Occipital lobe (tissue), 3 donors: ENCODE measurements at places on chromosomes 2 and 18. TPM values are rescaled to one million over a fixed set of nuclear protein-coding genes. Genes with fewer than 3 reads are reported as not detected.

DNA sequence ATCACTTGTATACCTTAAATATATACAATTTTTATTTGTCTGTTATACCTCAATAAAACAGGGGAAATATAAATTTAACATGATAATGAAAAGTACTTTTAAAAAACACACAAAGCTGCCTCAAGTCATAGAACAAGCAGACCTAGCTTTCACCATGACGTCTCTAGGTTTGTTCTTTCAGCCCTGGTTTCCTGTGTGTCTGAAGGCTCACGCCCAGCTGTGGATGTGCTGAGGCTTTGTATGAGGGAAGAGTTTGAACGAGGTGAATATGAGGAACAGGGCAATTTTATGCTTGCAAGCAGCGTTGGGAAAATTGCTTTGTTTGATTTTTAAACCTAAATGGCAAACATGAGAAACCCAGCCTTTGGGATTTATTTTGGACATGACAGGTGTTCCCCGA lies 15.3 kb downstream of the SH3RF3 start:
- DNase-seq: no peak

Gene ACTG2
- total RNA-seq: 0.62 TPM

Gene ICOS
- not detected for total RNA-seq

GRCh38 chr2:178219247-178219646 lies 24.9 kb downstream of the OSBPL6 start:
- DNase-seq: no peak

DNA sequence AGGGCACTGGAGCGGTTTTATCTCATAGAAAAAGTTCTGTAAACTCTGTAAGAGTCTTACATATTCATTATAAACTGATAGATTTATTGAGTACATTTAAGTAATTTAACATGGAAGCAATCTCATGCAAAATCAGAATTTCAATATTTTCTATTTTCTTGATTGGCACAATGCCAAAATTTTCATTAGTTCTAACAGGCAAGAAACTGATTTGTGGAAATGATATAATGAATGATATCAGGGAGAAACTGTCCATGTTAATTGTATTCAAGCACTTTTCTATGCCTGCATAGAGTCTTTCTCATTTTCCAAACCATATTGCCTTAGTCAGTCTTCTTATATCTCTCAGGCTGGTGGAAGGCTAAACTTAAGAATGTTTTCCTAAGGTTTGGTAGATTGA lies 23.0 kb upstream of the SPAG16 start:
- DNase-seq: no peak

DNA sequence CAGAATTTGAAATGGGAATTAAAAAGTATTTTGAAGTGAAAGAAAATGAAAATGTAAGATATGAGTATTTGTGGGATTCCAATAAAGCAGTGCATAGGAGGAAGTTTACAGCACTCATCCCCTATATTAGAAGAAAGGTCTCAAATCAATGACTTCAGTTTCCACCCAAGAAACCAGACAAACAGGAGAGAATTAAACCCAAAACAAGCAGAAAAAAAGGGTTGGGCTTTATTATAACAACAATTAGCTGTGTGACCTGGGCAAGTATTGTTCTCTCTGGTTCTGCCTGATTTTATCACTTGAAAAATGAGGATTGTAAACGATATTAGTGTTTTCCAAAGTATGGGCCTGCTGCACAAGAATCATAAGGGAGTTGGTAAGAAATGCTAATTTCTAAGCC lies 18.3 kb upstream of the LYPD6 start:
- DNase-seq: no peak

- no peak for DNase-seq
Observed at GRCh38 chr18:73059280-73059679, 191.5 kb upstream of the NETO1 start.

Gene ANKRD36C
- total RNA-seq: 347 TPM

DNA sequence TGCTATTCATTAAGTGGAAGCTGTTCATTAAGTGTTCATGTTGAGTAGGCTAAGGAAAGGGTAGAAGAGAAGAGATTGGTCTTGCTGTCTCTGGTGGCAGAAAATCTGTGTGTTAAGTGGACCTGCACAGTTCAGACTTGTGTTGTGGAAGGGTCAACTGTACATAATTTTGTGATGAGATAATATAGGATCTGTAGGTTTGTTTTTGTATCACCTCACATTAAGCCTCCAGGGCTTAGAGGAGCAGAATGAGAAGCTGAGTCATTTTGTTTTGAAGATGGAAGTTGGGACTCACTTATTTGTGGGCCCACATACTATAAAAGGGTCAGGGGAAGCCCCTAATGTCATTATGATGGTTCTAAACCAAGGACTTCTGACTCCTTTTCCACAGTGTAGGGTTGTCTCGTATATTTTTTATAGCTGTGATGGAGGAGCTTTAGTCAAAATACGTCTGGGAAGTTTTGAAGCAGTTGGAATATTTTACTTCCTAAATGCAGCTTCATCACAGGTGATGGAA lies 18.2 kb downstream of the PMS1 start:
- DNase-seq: no peak

Gene IMMT
- 42.3 TPM for total RNA-seq

DNA sequence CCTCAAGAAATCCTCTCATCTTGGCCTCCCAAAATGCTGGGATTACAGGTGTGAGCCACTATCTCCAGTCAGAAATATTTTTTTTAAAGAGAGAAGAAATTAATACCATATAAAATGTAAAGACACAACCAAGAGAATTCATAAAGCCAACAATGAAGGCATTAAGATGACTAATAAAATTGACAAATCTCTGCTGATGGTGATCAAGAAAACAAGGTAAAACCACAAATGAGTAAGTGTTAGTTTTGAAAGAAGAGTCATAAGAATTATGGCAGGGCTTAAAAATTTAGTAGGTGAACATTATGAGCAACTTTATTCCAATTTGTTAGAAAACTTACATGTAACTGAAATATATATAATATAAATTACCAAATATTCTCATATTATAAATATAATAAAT lies 752.8 kb upstream of the CELF4 start:
- no peak for DNase-seq

- DNase-seq: no peak
Observed at GRCh38 chr18:45379903-45380302, 235.4 kb upstream of the SLC14A2 start.

DNA sequence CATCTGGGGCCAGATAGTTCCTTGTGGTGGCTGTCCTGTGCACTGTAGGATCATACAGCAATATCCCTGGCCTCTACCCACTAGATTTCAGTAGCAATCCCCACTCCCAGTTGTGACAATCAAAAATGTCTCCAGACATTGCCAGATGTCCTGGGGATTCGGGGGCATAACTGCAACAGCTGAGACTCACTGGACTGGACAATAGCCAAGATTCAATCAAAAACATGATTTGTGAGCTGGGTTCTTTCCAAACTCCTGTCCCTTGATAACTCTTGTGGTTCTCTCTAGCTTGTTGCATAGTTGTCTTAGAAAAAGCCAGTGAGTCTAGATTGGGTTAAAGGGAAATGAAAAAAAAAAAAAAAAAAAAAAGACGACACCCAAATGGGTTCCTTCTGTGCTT lies 293.4 kb downstream of the CELF4 start:
- DNase-seq: no peak

DNA sequence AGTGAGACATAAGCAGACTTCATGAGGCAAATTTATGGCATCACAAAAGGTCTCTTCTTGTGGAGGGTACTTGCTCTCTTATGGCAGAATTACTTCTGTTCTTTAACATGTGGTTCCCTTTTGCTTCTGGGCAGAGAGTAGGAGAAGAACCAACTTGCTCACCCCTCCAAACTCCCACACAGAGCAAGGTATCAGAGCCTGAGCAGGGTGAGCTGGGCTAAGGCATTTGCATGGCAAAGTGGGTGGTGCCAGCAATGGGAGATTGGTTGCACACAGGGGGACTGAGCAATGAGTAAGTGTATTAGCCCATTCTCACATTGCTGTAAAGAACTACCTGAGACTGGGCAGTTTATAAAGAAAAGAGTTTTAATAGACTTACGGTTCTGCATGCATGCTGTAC lies 64.2 kb upstream of the ITGB6 start:
- no peak for DNase-seq

Gene RAD51AP2
- 0.47 TPM for total RNA-seq

GRCh38 chr2:106207246-106207645 lies 13.1 kb upstream of the UXS1 start:
- no peak for DNase-seq

GRCh38 chr18:50879302-50880118 lies 592 bp downstream of the ME2 start:
- peak; percentile 37 for DNase-seq
